Left cardiac atrium (tissue), 4 donors: ENCODE measurements at places on chromosomes 16 and 17.
A peak's percentile ranks its signal among the peaks of the same experiment; 100 is the strongest.

GRCh38 chr16:88550246-88550661, 19.9 kb upstream of the ZC3H18 start:
- no peak for DNase-seq

GRCh38 chr17:38539386-38539785, 66.4 kb downstream of the SRCIN1 start:
- no peak for DNase-seq

- DNase-seq: no peak
Measured at GRCh38 chr17:79573196-79573896, 37.5 kb downstream of the RBFOX3 start.

DNA sequence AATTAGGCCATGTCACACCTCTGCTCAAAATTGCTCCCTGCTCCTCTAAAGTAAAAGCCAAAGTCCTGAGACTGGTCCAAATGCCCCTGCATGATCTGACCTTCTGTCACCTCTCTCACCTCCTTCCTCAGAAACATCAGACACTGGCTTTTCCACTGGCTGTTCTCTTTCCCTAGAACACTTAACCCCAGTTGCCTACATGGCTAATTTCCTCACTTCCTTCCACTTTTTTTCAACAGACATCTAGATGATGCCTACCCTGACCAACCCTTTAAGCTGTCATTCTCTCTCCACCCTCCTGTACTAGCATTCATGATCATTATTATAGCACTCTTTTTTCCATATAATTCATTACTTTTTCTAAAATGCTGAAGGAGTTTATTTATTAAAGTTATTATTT, 31.0 kb downstream of the CCT6B start:
- no peak for DNase-seq

DNA sequence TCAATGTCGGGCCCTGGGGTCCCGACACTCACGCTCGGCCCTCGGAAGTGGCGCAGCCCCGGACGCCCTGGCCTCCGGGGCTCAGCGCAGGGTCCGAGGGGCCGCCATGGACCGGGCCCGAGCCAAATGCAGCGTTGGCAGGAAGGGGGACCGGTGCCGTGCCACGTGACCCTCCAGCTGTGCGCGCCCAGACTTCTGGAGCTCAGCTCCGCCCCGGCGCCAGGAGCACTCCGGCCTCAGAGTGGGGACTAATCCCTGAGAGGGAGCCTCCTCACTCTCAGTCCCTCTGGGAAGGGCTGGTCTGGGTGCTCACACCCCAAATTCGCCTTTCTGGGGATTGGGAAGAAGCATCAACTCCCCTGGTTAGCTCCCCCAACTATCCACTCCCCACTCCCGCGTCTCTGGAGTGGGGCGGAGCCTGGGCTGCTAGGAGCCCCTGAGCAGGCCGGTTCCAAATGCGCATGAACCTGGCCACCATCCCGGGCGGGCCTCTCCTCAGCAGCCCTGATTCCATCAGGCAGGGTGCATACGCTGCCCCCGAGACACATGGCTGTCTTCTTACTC, at the start of gene B3GNT9:
Gene B3GNT9, minus strand, starts transcription at position 166 of the 564 bp plus-strand sequence. CDS start 513 bp downstream, outside the sequence.
- DNase-seq: peak; percentile 86

- DNase-seq: peak; percentile 42
Measured at GRCh38 chr17:36608794-36609497, 7.6 kb downstream of the MRM1 start.

DNA sequence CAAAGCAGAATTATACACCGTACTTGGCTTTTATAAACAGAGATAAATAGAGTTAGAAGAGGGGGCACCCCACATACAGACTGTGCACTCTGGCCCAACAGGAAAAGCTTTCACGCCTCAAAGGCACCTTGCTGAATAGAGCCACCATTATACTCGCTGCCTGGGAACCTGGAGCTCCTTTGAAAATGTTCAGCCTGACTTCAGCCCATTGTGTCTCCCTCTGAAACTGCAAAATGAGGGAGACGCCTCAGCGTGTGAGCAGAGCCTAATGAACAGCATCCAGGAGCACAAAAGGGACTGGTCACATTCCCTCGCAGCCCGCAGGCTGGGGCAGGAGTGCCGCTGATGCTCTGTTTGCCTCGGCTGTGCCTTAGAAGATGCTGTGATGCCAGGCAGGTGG, 46.3 kb downstream of the ABCC12 start:
- DNase-seq: no peak

- DNase-seq: no peak
Measured at GRCh38 chr17:66467766-66468165, 165.4 kb downstream of the PRKCA start.

DNA sequence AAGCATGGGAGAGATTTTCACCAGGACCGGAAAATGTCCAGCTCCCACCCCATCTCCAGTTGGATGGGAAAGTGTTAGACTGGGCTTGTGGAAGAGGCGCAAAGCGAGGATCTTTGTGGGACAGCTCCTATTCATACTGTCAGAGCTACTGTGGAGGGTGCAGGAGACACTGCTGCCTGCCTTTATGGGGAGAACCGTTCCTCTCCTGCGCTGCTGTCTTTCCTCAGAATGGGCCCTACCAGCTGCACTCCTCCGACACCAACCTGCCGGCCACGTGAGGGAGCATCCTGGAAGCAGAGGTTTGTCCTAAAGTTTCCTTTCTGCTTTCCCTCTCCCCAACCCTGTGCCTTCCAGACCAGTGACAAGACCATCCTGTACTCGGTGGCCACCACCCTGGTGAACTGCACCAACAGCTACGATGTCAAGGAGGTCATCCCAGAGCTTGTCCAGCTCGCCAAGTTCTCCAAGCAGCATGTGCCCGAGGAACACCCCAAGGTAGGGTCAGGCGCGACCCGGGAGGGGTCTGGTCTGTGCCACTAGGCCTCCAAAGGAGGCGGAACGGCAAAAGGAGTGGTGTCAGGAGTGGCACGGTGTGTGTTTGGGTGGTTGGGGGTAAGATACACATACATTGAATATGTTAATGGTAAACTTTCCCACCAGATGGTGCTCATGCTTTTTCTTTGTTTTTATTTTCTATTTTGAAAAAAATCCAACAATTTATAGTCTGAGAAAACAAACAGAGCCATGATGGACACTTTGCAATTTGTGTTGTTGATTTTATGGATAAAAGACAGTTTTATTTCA, 23.0 kb downstream of the SLC35G3 start:
- DNase-seq: no peak

DNA sequence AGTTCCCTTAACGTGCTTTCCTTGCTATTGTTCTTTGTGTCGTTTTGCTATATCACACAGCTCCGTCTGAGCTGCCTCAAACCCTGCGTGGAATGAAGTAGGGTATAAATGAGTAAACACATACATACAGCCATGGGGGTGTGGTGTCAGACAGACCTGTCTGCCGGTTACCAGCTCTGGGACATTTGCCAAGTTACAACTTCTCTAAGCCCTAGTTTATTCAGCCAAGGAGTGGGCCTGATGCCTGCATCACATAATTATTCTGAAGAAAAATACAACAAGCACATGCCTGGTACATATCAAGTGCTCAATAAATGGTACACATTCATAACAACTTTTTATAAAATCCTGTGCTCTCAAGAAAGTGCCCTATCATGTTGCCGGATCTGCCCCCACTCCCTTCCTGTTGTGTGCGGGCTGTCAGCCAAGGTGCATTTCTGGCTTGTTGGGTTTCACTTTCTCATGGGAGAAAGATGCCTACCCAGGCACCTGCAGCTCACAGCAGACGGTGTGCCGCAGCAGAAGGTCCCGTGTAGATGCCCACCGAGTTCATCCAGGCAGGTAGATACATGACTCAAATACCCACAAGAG, 30.5 kb downstream of the SMPD3 start:
- DNase-seq: peak; percentile 35

- no peak for DNase-seq
Measured at GRCh38 chr17:36808180-36808661, 129.1 kb upstream of the LHX1 start.

- DNase-seq: no peak
Measured at GRCh38 chr16:53081032-53081424, 26.2 kb downstream of the CHD9 start.

- DNase-seq: no peak
Measured at GRCh38 chr16:50614955-50615724, 66.0 kb downstream of the SNX20 start.

DNA sequence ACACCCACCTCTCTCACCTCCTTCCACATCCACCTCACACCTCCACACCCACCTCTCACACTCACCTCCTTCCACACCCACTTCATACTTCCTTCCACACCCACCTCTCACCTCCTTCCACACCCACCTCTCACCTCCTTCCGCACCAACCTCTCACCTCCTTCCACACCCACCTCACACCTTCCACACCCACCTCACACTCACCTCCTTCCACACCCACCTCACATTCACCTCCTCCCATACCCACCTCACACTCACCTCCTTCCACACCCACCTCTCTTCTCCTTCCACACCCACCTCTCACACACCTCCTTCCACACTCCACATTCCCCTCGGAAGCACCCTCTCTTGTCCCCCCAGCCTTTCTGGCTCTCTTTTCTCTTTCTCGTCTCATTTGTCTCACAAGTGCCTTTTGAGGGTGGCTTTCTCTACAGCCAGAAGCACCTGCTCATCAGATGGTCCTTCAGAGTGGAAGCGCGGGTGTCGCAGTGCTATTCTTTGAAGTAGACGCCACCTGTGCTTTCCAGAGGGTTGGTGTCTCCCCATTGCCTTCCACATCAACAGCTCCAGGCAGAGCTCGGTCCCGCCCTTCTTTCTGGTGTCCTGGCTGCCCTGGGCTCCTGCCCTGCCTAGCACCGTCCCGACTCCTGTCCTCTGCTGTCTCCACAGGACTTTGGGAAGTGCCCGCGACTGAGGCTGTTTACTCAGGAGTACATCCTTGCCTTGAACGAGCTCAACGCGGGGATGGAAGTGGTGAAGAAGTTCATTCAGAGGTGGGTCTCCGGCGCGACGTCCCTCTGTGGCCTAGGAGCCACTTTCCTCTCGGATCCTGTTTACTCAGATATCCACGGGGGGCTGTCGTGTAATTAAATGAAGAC, 109.4 kb upstream of the PLCG2 start:
- no peak for DNase-seq

GRCh38 chr16:78926723-78927210, 673.8 kb downstream of the MAF start:
- DNase-seq: no peak

- peak; percentile 79 for DNase-seq
Measured at GRCh38 chr17:6831661-6832263, at the start of gene TEKT1. Gene TEKT1, minus strand, starts transcription at chr17:6831729. Its CDS starts 1,353 bp downstream, at chr17:6830376.

GRCh38 chr17:71828182-71828596, 292.6 kb upstream of the SOX9 start:
- no peak for DNase-seq

GRCh38 chr16:83599789-83600462, 207.9 kb upstream of the HSBP1 start:
- no peak for DNase-seq

GRCh38 chr16:46853713-46854443, 22.9 kb upstream of the C16orf87 start:
- peak; percentile 75 for DNase-seq

- DNase-seq: no peak
Measured at GRCh38 chr16:46976550-46976949, 3.1 kb upstream of the DNAJA2 start.

- DNase-seq: peak; percentile 37
Measured at GRCh38 chr17:77227461-77228240, 86.9 kb downstream of the SEC14L1 start.

DNA sequence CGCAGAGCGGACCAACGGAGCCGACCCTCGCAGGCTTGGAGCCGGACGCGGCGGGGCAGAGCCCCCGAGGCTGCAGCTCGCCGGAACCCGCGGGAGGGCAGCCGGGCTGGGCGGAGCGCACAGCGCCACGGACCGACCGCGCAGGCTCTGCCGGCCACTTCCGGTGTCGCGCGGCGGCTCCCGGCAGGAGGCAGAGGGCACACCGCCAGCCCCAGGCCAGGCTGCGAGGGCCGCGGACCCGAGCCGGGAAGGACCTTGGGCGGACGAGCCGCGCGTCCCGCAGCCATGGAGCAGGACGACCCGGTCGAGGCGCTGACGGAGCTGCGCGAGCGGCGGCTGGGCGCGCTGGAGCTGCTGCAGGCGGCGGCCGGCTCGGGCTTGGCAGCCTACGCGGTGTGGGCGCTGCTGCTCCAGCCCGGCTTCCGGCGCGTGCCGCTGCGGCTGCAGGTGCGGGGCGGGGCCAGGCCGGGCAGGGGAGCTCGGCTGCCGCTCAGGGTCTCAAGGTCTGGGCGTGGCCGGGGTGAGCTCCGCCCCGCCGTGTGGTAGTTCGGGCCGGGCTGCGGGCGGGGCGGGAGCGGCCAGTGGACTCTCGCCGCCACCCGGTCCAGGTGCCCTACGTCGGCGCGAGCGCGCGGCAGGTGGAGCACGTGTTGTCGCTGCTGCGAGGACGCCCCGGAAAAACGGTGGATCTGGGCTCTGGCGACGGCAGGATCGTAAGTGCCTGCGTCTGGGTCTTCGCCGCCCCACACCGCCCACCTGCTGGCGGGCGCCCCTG, at the start of gene ANTKMT:
Gene ANTKMT, plus strand, starts transcription at position 157 of the 775 bp plus-strand sequence. Its CDS starts 129 bp downstream, at position 286.
- peak; percentile 82 for DNase-seq

- no peak for DNase-seq
Measured at GRCh38 chr16:64304951-64305350, 816.9 kb downstream of the CDH11 start.

DNA sequence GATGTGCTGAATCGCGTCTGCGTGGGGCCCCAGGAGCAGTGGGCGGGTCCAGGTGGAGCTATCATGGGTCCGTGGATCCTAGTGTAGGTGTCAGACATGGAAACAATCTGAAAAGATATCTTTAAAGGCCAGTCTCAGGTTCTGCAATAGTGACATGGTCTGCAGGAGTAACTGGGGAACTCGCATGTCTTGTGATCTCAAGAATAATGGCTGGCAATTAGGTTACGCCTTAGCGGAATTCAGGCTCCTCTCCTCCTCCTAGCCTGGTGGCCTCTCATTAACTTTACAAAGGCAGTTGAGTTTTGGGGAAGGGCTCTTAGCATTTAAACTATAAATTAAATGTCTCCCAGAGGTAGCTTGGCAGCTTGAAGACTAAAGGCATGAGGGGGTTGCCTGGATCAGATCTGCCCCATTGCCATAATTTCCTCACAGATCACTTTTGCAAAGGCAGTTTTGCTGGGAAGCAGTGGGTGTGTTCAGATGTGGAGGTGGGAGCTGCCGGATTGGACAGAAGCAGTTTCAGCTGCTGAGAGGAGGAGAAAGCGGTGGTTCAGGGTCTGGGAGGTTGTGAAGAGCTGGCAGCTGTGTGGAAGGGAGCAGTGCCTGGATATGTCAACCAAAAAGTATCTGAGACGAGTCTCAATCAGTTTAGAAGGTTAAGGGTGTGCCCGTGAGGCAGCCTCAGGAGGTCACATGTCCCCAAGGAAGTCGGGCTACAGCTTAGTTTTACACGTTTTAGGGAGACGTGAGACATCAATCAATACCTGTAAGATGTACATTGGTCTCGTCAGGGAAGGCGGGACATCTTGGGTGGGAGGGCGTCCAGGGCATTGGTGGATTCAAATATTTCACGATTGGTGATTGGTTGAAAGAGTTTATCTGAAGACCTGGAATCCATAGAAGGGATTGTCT, 2.7 kb downstream of the TBCD start:
- DNase-seq: no peak

- no peak for DNase-seq
Measured at GRCh38 chr17:5203178-5203907, 11.7 kb upstream of the ZNF594 start.

DNA sequence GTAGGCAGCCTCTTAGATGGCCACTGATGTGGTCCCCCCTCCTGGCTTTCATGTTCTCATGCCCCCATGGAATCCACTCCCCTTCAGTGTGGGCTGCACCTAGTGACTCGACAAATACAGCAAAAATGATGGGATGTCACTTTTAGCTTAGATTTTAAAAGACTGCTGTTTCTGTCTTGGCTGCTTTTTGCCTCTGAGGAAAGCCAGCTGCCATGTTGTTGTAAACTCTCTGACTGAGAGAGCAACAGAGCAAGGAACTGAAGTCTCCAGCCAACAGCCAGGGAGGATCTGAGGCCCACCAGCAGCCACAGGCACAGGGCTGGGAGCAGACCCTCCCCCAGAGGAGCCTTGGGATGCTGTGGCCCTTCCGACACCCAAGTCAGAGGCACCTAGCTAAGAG, 60.6 kb upstream of the MARCHF10 start:
- no peak for DNase-seq
